ENCODE measurements at places on chromosomes 1 and 21.

DNA sequence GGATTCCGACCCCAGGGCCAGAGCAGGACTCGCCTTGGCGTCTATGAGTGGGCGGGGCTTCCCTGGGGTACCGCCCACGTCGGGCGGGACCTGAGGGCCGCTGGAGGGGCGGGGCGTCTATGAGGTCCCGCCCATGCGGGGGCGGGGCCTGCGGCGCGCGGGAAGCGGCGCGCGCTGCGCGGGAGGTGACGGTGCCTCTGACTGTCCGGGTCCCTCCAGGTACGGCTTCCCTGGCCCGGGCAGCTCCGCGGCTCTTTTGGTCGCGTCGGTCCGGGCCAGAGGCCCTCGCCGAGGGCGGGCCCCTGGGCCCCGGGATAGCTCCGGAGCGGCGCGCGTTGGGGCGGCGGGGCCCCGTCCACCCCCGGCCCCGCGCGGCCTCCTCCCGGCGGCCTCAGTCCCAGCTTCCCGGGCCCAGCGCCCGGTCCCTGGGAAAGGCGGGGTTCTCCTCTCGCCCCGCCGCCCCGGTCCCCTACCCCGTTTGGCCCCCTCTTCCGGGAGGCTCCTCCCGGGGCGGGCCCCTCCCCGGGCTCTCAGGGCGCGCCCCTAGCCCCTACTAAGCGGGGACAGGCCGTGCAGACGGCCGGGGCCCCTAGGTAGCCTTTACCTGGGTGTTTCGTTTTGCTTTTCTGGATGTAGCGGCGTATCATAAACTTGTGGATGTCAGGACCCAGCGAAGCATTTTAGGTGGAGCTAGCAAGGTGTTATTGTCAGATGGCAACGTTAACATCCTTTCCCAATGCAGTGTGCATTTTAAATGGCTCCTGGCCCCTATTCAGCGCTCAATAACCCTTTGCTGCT is at the start of gene CHAF1B:
Gene CHAF1B, plus strand, starts transcription at position 160 of the 798 bp plus-strand sequence. CDS start 745 bp downstream, outside the sequence.
- DNase-seq = peak; percentile 71

DNA sequence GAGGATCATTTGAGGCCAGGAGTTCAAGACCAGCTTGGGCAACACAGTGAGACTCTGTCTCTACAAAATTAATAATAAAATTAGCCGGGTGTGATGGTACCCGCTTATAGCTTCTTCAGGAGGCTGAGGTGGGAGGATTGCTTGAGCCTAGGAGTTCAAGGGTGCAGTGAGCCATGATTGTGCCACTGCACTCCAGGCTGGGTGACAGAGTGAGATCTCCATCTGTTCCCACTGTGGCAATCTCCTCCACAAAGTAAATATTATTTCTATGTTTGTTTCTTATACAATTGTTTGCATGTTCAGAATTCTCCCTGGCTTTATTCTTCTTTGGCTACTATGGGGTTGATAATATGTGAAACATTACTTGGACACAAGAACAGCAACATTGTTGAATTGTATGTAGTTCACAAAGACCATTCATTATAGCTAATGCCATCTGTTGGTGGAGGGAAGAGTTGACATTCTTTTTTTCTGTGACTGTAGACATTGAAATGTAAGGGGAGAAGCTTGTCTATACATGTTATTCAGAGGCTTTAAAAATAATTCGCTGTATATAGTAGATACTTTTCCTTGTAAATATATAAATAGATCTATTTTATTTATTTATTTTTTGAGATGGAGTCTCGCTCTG is 47.8 kb upstream of the SRSF10 start:
- no peak for DNase-seq

DNA sequence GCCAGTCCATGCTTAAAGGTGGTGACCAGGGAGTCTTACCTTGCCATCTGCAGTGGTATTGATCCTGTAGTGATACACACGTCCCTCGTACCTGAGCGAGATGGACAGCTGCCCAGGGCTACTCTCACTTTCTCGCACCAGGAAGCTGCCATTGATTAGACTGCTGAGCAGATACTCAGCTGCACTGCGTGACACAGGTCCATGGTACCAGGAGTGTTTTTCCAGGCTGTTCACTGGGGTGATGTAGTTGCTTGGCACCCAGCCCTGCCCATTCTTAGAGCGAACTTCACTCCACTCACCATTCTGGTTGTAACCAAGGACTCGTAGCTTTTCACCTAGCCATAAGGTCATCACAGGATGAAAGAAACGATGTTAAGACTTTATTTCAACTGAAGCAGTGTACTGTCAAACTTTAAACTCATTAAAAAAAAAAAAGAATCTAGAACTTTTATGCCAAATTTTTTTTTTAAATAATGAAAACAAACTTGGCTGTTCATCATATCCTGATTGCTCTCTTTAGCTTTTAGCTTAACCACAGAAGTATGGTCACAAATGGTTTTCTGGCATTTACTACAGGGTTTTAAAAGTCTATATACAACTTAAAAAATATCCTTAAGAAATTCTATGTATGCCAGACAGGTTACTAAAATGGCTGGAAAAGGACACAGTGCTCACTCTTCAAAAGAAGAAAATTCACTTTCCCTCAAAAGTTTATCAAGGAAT is 44.6 kb downstream of the TOR3A start:
- DNase-seq = no peak

DNA sequence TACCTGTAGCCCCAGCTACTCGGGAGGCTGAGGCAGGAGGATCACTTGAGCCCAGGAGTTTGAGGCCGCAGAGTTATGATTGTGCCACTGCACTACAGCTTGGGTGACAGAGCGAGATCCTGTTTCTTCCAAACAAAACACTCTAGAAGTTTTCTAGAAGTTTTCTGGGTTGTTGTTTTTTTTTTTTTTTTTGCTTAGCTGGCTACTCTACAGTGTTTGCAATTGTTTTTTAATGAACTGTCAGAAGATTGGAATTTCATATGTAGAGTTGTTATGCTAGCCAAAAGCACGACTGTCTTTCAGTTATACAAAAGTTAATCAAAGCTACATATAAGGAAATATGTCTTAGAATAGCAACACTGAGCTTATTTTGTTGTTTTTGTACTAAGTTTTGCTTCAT is 30.9 kb upstream of the NEXN start:
- DNase-seq = no peak

GRCh38 chr1:54857746-54858561 is 29.0 kb downstream of the DHCR24 start:
- DNase-seq = no peak

DNA sequence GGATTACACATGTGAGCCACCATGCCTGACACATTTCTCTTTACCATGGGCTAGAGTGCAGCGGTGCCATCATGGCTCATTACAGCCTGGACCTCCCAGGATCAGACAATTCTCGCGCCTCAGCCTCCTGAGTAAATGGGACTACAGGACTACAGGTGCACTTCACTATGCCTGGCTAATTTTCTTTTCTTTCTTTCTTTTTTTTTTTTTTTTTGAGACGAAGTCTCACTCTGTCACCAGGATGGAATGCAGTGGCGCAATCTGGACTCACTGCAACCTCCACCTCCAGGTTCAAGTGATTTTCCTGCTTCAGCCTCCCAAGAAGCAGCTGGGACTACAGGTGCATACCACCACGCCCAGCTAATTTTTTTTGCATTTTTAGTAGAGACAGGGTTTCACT is 14.8 kb upstream of the KIF1B start:
- DNase-seq = no peak

DNA sequence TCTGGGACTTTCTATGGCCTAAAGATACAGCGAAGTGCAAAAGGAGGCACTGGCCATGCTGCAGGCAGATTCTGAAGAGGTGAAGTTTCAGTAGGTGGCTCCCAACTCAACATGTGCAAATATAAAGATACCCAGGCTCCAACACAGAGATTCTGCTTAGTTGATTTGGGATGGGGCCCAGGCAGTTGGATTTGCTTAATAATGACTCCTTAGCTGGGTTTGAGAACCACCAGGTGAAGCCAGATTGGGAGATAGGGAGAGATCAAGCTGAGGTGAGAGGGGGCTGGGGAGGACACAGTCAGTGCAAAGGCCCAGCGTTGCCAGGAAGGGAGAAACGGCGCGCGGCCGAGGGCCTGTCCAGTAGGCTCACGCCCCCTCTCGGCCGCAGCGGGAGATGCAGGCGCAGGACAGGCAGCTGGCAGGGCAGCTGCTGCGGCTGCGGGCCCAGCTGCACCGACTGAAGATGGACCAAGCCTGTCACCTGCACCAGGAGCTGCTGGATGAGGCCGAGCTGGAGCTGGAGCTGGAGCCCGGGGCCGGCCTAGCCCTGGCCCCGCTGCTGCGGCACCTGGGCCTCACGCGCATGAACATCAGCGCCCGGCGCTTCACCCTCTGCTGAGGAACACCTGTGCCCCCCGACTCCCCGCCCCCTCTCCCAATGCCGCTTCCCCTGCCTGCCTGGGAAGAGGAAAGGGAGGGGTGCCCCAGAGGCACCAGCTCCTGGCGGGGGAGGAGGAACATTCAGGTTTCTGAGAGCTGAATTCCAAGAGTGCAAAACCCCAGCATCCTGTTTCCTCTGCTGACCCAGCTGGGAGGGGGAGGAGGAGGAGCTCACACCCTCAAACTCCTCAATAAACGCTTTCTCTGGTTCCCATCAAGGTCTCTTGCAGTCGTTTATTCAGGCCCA is 1.2 kb downstream of the FAM167B start:
- DNase-seq = peak; percentile 83

GRCh38 chr1:150995896-150996295 is 10.8 kb downstream of the MINDY1 start:
- no peak for DNase-seq

- no peak for DNase-seq
Measured at GRCh38 chr1:40857737-40858136, 4.4 kb downstream of the CITED4 start.

- DNase-seq = no peak
Measured at GRCh38 chr1:82086739-82087138, 286.0 kb downstream of the ADGRL2 start.

- DNase-seq = no peak
Measured at GRCh38 chr1:157157501-157158190, 19.5 kb upstream of the ETV3 start.

DNA sequence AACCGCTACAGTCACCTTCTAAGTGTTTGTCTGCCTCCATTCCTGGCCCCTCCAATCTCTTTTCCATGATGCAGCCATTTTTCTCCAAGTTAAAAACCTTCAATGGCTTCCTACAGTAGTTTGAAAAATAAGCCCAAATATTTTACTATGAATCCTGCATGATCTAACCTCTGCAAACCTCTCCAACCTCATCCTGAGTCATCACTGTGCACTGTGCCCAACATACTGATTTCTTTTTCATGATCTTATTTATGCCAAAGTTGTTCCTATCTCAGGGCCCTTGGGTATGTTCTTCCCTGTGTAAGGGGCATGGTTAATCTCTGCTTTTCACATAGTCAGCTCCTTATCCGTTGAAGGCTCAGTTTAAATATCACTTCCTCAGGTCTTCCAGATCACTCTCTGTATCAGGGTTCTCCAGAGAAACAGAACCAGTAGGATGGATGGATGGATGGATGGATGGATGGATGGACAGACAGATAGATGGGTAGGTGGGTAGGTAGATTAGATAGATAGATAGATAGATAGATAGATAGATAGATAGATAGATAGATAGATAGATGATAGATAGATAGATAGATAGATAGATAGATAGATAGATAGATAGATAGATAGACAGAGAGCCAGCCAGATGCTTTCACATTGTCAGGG is 18.1 kb upstream of the PTPN14 start:
- DNase-seq = no peak

- DNase-seq = peak; percentile 66
Measured at GRCh38 chr21:45615145-45615711, 28.3 kb upstream of the PCBP3 start.

- no peak for DNase-seq
Measured at GRCh38 chr1:46289976-46290375, 13.4 kb downstream of the LRRC41 start.

GRCh38 chr1:21302747-21303715 is 12.8 kb upstream of the ECE1 start:
- DNase-seq = no peak

- no peak for DNase-seq
Measured at GRCh38 chr1:63405987-63406386, 38.6 kb downstream of the ALG6 start.

- DNase-seq = no peak
Measured at GRCh38 chr1:19794583-19794982, 5.1 kb downstream of the TMCO4 start.

GRCh38 chr1:200692316-200692715 is 22.6 kb upstream of the DDX59 start:
- no peak for DNase-seq

DNA sequence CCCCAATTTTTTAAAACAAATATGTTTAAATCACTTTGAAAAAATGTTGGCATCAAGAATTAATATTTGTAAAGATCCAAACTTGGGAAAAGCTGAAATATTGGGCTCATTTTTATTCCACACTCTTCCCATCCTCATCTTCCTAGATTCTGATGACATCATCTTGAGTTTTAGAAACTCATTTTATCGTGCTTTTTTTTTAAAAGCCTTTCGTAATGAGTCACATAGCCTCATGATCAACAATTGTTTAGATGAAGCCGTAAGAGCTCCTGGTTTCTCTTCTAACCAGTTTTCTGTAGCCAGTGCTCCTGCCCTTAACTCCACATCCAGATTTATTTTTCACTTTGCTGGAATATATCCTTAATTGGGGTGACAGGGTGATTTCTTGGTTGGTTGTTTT is 78.6 kb downstream of the POFUT2 start:
- DNase-seq = no peak

DNA sequence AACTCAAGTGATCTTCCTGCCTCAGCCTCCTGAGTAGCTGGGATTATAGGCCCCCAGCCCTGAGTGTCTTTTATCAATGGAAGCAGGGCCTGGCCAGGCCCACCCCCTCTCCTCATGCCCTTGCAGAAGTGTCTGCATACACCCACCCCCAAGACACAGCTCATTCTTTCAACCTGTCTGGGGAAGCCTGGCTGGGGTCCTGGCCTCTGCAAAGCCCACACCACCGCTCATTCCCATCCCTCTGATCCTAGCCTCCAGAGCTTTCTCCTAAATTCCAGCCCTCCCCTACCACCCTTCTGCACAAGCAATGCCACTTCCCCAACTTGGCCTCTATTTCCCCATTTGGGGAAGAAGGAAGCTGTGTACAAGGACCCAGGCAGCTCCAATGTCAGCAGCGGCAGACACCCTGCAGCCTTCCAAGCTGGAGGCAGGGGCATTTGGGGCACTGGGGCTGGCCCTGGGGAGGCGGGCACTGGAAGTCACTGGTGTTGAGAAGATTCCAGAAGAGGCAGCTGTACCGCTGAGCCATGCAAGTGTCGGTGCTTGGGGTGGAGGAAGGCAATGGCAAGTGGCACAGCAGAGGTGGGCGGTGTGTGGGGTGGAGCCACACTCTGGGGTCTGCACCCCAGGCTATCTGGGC is 33.7 kb upstream of the ARF1 start:
- no peak for DNase-seq

DNA sequence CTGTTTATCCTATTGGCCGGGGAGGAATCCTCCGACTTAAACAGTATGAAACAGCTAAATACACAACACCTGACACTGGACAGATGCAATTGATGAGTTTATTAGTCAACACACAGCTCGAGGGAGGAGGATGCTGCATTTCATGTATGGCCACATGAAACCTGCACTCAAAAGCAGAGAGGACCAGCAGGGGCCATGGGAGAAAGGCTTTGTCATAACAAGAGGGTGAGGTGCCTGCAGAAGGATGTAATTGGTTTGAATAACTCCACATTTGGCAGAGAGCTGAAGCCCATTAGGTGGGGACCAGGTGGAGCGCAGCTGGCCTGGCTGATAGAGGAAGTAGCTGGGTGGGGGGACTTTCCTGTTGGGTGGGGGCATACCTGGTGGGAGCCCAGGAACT is 599.1 kb downstream of the PTPRU start:
- DNase-seq = no peak
